ENCODE measurements at places on chromosomes 5 and 9.
A peak's percentile ranks its signal among the peaks of the same experiment; 100 is the strongest.

- no peak for DNase-seq
Measured at GRCh38 chr5:28500511-28500910, 1462.1 kb upstream of the CDH9 start.

DNA sequence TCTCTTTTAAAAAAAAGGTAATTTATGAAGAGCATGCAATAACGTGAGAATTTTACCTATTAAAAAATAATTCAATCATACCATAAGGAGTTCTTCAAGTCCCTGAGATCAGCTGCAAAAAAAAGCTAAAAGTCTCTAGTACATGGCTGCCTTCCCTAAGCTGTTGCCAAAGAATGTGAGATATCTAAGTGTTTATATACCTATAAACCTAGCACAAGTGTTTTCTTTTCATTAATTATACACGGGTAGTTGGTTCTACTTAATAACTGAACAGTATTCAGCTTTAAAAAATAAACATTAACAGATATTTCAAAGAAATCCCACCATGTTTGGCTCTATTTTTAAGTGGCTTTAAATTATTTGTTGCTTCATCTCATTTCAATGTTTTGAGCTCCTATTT is 25.9 kb downstream of the FNBP1 start:
- DNase-seq, result no peak

GRCh38 chr5:133480866-133481265 is 131.5 kb downstream of the FSTL4 start:
- no peak for DNase-seq

GRCh38 chr9:81861644-81862043 is 66.6 kb upstream of the SPATA31D4 start:
- DNase-seq, result no peak

GRCh38 chr9:35689542-35690293 is at the start of gene TPM2:
Gene TPM2 (minus strand): TSS chr9:35689925. CDS start chr9:35689817, 108 bp downstream.
- peak; percentile 76 for DNase-seq

DNA sequence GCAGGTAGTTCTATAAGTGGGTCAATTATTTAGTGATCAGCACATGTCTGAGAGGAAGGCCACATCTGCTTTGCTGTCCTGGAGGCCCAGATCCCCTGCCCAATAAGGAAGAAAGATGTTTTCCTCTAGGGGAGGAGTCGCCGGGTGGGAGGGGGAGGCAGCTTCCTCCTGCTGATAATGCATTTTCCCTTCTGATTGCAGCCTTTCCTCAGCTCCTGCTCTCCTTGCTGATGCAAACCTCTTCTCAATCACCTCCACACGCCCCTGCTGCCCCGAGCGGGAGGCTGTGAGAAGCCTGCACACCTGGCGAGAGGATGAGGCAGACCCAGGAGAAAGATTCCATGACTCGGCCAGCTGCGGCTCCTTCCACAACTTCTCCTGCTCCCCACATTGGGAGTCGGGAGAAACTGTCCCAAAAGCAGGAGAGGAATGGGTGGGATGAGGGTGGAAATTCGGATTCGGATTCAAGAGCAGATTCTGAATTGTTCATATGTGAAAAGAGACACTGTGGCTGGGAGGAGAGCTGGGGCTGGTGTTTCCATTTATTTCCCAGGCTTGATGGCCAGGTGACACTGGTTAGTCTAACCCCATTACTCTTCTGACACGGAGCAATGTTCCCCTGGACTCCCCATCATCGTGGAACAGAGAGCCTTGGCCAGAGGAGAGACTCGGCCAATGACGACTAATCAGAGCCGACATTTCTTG is 6.8 kb upstream of the NTNG2 start:
- no peak for DNase-seq

GRCh38 chr9:114272739-114273431 is 50.0 kb upstream of the ORM1 start:
- no peak for DNase-seq

DNA sequence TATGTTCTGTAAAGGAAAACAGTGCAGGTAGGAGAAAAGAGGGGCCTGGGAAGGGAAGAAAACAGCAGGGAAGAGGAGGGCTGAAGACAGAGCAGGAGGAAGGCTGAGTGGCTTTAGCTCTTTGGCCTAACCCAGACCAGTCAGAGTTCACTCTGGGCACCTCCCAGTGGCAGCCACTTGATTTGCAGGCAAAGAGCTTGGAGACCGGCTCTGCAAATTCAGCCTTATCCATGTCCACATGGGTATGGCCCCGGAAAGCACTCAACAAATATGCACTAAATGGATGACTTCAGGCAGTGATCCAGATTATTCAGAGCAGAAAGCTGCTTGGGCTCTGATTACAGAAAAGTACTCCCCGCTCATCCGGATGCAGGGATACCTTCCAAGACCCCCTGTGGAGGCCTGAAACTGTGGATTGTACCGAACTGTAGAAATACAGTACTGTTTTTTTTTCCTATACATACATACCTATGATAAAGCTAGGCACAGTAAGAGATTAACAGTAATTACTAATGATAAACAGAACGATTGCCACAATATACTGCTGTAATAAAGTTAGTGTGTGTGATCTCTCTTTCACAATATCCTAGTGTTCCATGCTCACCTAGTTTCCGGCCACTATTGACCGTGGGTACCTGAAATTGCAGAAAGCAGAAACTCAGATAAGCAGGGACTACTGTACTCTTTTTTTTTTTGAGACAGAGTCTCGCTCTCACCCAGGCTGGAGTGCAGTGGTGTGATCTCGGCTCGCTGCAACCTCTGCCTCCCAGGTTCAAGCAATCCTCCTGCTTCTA is 4.6 kb upstream of the RNU6ATAC start:
- DNase-seq, result no peak

GRCh38 chr9:127450243-127450760 is 904 bp downstream of the RPL12 start:
- DNase-seq, result peak; percentile 11

- DNase-seq, result no peak
Measured at GRCh38 chr5:191036-191948, at the start of gene LRRC14B. Gene LRRC14B (plus strand): TSS chr5:191495. CDS start chr5:191539, 44 bp downstream.
